ENCODE measurements at places on chromosomes 3 and 15.

GRCh38 chr15:35533130-35534110 lies 12.5 kb downstream of the DPH6 start:
- no peak for DNase-seq

GRCh38 chr3:37694284-37694675 lies 167.4 kb upstream of the CTDSPL start:
- DNase-seq: no peak

GRCh38 chr3:183587336-183587735 lies 31.8 kb upstream of the KLHL6 start:
- DNase-seq: peak; percentile 71

DNA sequence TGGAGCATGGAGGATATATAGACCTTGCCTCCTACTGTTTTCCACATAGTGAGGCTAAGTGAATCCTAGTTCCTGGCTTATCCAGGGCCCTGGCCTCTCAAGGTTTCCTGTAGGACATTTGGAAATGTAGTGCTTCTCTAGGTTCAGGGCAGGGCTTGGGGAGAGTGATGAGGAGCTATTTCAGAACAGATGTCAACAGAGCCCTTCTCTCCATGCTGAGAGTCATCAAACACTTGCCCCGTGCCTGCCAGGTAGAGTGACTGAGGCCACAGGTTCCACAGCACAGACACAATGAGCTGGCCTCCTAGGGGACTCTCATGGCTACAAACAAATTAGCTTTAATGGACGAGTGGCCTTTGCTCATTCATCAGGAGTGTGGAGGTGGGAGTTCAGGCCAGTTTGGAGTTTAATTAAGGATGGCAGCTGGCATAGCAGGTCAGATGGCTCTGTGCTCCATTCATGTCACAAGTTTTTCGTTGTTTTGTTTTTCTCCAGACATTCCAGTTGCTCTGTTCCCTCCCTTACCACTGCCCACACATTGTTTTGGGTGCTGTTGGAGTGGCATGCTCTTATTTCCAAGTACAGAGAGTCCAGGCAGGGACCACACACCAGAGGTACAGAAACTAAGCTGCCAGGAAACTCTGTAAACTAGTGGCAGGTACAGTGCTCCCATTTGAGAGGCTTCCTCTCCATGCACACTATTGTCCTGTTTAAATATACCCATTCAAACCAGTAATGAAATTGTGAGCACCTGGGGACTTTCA lies 189.8 kb downstream of the RYR3 start:
- DNase-seq: no peak

- DNase-seq: no peak
These were observed 30.1 kb upstream of the FGD5 start for GRCh38 chr3:14788644-14789043.

DNA sequence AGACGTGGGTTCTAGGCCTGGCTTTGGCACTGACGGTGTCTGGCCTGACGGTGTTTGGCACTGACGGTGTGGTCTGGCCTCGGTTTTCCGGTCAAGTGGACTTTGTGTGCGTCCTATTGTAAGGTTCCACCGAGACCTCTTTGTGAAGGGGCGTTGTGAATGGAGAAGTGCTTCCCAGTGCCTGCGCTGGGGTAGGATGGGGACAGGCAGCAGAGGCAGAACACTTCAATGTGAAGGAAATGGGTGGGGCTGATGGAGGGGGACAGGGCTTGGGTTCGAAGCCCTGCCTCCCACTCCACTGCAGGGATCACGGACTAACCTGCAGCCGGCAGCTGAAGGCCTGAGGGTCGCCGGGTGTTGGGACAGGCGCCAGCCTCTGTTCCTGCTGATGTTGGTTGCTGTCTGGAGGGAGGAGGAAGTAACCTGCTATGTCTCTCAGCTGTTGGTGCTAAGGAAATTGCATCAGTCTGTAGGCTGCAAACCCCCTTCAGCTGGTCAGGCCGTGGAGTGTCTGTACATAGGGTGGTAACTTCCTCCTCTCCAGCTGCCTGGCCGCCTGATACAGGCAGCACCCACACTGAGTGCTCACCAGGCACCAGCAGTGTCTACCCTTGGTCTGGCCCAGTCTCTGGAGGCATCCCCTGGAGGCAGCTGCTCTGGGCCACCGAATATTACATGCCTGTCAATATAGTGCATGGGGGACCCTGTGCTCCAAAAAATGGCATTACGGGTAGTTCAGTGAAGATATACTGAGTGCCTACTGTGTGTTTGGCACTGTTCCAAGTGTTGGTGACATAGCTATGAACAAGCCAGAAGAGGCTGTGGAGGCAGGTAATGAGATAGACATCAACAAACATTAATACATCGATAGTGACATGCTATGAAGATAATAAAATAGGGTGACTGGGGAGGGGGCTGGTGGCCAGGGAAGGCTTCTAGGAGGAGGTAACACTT lies 1.1 kb downstream of the TM6SF1 start:
- DNase-seq: peak; percentile 96

DNA sequence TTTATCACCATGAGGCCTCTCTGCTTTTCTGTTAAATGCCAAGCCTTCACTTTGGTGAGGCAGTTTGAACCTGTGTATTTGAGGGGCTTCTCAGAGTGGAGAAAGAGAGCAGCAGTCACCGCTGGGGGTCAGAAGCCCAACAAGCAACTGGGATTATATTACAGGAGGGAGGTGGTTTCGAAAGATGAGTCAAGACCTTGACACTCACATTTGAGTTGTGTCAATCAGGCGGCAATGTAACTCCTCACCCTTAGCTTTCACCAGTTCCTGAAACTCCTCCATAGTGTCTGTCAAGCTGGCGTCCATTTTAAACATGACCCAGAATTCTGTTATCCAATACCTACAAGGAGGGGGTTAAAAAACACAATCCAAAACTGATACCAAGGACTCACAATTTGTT lies 46.5 kb downstream of the RASGRP1 start:
- no peak for DNase-seq

DNA sequence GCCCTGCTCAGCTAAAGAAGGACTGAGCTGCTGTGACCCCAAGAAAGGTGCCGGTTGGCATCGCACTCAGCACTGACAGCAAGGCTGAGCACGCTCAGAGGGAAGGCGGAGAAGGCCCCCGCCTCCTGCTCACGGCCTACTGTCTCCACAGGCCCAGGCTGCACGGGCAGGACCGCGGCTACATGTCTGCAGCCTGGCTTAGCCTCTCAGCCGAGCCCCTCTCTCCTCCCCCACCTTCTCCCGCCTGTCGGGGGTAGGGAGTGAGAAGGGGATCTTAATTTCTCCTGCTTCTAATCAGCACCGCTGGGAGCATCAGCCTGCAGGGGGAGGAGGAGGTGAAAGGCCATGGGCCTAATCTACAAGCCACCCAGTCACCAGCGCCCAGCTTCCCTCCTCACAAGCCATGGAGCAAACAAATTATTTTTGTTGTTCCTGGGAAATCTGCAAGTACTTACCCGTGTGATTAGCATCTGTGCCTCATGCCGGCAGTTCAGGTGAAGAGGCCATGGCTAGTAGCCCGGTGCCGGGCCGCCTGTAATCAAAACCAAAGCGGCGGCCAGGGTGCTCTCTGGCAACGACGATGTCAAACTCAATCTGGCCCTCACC lies 68.1 kb downstream of the EPHB3 start:
- DNase-seq: no peak

DNA sequence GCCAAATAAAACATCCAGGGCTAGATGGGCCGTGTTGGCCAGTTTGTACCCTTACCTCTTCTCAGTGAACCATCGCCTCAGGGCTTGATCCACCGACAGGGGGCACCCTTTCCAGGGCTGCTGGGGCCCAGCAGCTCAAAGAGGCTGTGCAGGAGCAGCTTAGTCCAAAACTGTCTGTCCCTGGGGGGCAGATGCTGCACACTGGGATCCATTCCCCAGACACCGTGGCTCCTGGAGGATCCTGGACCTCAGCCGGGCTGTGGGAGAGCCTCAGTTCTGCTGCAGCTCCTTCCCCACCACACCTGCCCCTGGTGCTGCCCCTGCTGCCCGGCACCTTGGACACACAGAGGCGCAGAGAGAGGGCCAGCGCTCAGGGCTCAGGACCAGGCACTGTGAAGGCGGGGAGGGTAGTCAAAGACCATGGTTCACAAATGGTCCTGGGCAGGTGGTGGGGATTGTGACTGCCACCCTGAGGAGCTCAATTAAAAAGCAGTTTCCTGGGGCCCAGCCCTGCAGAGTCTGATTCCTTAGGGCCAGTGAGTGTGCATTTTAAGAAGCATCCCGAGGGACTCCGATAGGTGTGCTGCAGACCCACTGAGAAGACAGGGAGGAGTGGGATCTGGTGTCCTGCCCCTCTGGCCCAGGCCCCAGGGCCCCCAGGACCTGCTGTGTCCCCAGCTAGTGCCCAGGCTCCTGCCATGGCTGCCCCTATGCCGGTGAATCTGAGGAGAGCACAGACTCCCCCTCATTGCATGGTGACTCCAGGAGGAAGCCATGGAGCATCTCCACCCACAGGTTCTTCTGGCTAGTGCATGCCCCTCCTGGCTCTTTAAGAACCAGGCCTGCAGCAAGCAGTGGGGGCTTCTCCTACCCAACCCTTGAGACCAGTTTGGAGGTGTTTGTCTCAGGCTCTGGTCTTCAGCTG lies 86.5 kb upstream of the PRR20G start:
- DNase-seq: peak; percentile 55

DNA sequence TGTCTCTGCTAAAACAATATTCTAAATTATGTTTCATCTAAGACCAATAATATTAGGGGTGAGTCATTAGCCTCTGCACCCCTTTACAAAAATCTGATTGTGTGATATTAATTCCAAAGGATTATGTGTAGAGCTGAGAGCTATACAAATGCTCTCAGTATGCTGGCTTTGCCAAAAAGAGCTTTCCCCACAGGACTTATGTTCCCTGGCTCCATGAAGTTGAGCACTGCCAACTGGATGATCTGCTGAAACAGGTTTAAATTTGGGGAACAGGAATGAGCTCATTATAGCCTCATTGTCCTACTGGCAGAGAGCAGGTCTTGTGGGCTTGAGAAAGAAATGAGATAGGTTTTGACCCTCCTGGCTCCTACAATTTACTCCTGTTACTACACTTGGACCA lies 347.8 kb upstream of the LMCD1 start:
- DNase-seq: no peak

GRCh38 chr3:152208439-152208838 lies 60.3 kb upstream of the MBNL1 start:
- peak; percentile 55 for DNase-seq

DNA sequence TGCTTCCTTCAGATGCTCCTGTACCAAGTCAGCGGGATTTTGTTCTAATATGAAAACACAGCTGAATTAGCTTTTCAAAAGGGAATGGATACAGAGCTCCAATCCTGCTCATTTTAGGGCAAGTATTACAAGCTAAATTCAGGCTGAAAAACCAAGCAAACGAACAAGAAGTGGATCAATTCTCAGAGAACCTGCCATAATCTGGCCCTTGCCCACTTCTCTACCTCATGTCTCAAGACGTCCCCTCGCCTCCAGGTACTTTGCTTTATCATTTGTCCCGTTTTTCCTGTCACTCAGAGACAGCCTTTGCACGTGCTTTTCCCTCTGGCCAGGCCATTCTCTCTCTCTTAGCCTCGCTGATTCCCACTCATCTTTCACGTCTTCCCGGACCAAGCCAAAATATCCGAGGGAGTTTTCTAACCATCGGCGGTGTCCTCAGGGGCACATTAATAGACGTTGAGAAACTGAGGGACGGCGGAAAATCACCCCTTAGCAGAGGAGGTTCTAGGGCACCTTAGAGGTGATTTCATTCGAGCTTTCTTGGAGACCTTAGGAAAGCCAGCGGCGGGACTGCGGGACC lies 654 bp downstream of the SUSD5 start:
- peak; percentile 6 for DNase-seq
